ENCODE measurements at places on chromosomes 6 and 20. TPM values are rescaled to one million over a fixed set of nuclear protein-coding genes. Genes with fewer than 3 reads are reported as not detected.

DNA sequence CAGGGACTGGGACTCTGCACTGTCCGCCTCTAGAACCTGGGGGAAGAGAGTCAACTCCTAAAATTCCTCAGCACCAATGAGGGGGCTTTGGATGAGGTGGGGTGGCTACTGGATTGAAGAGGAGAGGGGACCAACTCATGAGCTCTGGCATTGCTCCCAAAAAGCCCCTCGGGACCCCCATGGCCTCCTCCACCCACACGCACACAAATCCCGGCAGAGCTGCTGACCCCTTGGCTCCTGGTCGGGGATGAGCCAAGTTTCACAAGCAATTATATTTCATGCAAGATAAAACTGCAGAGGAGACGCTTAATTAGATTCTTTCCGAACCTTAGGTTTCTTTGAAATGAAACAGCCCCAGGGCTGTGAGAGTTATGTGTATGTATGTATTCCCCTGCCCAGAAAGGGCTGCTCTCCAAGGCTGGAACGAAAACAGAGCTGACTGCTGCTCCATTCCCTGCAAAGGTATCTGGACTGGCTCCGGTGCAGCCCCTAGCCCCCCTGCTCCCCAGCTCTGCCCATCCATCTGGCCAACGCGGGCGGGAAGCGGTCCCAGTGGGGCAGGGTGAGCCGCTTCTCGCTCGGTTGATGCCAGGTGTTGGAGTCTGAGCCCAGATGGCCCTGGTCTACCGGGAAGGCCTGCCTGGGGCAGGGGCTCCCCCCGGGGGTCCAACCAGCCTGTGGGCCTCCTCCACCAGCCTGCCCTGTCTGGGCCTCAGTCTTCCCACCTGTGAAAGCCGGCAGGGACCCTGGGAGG is 46.8 kb upstream of the STX16 start:
- H3K36me3 ChIP-seq, result no peaks in the 10 kb centered on the region
- H3K27me3 ChIP-seq, result no peaks in the 10 kb centered on the region
- no peak overlapping the region for H3K4me3 ChIP-seq
- peak overlapping the region; percentile 85 for H3K27ac ChIP-seq
- peaks cover 33% of the 10 kb centered on the region for H3K4me1 ChIP-seq

NMBR gene
- total RNA-seq, result not detected

MYMX gene
- not detected for total RNA-seq

DNA sequence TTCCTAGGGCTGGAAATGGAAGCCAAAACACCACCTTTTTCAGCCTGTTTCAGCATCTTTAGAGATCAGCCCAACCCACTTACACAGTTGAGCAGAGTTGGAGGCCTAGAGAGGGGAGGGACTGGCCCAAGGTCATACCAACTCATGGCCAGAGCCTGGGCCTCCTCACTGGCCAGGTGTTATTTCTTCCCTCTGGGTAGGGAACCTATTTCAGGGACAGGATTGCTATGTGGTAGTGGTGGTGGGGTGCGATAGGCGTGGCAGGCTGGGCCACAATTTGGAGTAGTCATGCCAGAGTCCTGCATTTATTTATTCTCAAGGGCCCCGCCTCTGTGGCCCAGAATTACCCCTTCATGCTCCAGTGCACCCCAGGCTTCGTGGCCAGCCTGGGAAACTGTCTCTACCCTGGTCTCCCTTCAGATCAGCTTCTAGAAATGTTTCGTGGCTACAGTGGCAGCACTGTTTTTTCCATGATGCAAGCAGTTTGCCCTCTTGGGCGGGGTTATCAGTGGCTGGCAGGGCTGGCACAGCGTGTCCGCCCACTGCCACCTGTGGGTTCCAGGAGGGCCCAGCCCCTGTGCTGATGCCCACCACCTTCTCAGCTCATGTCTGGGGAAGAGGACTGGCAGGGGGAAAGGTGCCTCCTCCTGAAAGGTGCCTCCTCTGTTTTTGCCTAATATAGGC is 6.2 kb downstream of the VEGFA start:
- H3K27ac ChIP-seq, result no peak overlapping the region
- peaks cover 16% of the 10 kb centered on the region for H3K36me3 ChIP-seq
- peak; percentile 50 for DNase-seq
- no peak overlapping the region for H3K4me3 ChIP-seq

Measured in sigmoid colon (tissue), 7 donors.